ENCODE measurements at places on chromosomes 2 and 18.
A peak's percentile ranks its signal among the peaks of the same experiment; 100 is the strongest.

DNA sequence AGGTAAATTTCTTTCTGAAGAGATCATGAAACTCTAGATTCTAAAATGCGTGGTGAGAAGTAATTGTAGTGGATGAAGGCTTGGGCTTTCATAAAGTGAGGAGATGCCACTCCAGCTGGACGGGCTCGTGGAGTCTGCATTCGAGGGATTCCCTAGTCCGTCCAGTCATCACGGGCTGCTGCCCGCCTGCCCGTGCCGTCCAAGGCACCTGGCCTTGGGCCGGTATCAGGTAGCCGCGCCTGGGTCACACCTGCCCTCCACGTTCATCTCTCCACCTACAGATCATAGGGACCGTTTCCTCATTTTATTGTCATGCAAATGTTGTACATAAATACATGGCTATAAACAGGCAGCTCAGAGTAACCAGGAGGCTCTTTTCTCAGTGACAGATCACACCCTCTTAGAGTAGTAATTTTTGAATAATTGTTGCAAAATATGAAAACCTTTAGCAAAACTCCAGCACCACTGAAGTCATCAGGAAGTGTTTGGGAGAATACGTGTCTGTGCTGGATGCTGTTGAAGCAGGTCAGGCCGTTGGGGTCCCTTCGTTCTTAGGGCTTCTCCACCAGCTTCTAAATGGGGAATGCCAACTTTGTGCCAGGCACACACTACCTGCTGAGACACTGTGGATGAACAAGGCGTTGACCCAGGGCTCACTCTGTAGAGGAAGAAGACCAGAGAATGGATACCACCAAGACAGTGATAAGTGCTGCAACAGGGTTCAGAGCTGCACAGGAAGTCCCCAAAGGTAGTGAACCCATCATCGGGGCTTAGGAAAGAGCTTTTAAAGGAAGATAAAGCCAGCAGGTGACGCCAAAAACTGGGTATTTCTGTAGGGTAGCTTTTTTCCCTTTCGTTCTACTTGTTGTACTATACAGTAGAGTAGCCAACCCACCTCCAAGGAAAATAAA, 112.5 kb downstream of the FAM210A start:
- peak; percentile 88 for DNase-seq

- no peak for DNase-seq
These were observed 58.8 kb downstream of the NAB1 start for GRCh38 chr2:190707726-190708125.

DNA sequence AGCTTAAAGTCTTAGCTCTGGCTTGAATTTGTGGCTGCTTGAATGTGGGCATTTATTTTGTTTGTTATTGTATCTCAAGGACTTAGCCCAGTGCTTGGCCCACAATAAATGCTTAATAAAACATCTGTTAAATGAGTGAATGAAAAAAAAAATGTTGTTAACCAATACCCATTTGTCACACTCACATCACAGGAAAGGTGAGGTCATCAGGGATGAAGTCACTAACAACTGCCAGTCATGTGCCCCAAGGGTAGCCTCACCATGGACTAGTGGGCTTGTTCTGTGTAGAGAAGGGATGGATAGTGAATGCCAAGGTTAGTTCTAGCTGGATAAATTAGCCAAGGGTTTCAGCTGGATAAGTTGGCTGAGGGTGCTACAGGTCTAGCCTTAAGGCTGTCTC, 3.0 kb downstream of the NRBP1 start:
- no peak for DNase-seq

- no peak for DNase-seq
These were observed 335.6 kb downstream of the CYRIA start for GRCh38 chr2:16330012-16330411.

- DNase-seq = no peak
These were observed 205.1 kb downstream of the ARL4C start for GRCh38 chr2:234291765-234292204.

DNA sequence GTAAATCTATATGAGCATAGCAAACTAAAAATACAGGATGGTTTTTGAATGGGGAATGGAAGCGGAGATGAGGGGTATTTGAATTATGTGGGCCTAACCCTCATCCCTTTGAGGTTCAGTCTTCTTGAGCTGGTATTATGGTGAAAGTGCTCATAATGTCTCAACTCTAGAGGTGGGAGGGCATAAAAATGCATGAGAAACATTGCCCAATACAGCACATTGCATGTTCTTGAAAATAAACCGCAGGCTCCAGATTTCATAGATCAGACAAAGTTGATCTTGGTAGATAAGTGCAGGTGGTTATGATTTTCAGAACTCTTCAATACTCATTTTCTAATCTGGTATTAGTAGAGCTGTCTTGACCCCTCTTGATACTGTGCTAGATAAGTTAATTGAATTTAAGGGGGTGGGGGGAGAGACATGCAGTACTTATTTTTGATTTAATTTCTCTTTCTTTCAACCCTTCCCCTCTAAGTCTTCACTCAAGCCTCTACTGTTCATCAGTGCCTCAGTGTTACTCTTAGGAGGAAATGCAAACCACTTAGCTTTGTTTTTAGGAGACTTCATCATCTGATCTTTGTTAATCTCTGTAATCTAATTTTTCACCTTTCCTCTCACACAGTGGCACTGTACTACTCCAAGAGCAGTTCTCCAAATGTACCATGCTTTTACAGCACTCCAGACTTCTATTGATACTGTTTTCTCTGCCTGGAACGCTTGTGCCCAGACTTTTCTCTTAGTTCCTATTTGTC, 22.2 kb downstream of the XRCC5 start:
- DNase-seq = no peak

Measured in OCI-LY7 (cell line).